ENCODE measurements at places on chromosomes 1 and 21.
A peak's percentile ranks its signal among the peaks of the same experiment; 100 is the strongest.

GRCh38 chr1:36717431-36717830, 234.7 kb upstream of the CSF3R start:
- no peak for DNase-seq

DNA sequence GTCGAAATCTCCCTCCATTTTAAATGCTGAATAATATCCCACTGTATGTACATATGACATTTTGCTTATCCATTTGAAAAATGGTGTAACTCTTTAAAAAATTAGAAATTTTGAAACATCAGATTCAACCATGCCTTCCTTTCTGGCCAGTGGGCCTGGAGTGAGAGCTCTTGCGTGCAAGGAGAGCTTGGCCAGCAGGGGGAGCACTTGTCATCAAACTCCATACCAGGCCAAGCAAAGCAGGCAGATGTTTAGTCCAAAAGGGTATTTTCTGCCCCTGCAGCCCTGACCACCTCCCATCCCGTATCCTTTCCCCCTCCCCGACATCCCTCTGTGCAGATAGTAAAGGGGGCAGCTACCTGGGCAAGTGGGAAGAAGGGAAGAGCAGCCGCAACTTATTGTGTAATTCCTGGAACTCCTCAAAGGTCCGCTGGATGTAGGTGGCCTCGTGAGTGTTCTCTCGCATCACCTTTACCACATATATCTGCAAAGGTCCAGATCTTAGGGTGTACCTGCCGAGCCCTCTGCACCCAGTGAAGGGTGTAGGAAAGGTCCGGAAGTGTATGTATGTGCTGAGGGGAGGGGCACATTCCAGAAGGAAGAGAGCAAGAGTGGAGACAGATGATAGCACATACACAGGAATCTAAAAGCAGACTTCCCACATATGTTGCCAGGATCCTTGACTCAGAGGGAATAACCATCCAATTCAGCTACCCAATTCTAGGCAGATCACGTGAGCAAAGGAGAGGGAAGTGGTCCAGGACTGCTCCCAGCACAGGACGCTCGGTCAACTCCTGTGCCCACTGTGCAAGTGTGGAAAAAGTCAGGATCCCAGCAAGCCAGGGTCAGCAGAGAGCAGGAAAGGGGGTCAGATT, 19.9 kb upstream of the PPP1R15B start:
- DNase-seq, result peak; percentile 78

GRCh38 chr1:182766881-182767645, 22.5 kb upstream of the NPL start:
- no peak for DNase-seq

DNA sequence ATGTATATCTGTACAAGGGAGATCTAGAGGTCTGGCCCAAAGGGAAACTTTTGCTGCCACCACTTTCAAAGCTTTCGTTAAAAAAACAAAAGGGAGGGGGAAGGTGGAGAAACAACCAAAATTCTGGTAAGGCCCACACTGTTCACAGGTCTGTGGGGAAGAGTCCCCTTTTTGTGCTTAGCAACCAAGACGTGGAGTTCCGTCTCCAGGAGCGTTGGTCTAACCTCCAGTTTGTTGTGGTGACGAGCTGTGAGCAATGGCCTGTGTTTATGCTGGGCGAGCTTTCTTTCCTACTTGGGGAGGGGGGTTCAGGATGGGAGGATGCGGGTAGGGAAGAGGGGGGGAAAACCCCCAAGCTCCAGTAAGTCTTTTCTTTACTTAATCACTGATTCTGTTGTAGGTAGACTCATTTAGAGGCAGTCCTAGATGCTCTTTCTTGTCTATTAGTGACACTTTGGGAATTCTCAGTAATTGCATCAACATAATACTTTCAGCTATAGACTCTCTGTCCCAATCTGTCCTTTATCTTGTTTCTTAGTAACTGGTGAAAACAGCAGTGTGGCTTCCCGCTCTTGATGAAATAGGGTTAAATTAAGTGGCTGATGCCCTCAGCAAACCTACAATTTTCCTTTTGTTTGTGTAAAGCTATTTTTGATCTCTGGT, 1.5 kb downstream of the HIPK1 start:
- peak; percentile 88 for DNase-seq

- no peak for DNase-seq
Observed at GRCh38 chr1:70487459-70487815, 76.4 kb downstream of the CTH start.

DNA sequence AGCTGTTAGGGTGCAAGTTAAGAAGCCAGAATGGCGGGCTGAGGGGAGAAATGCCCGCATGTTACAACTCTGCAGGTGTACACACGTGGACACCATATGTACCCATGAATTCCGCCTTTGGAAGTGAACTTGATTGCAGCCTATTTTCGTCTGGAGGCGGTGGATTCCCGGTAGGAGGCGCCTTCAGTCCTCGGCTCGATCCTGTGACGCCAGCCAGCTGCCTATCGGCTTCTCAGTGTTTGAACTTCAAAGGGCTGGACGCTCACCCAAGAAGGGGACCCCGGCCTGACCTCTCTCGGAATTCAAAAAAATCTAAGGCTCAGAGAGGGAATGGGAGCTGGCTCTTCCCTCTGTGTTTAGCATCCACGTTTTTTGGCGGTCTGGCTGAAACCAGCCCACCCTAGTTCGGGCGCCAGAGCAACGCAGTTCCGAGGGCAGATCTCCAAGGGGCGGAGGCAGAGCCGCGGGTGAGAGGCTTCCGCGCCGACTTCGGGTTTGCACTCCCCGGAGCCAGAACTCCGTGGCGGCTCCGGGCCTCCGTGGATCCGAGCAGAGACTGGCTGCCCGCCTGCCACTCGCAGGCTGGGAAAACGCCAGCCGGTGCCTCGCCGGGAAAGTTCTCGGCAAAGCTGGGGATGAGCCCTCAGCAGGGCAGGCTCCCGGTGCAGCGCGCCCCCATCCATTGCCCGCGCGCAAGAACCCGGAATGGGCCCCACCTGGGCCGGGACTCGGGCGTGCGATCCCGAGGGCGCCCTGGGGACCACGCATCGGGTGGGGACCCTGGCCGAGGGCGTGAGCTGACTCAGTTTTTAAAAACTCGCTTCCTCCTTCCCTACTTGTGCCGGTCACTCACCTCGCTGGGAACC, 996 bp upstream of the TMEM51 start:
- DNase-seq, result peak; percentile 92

DNA sequence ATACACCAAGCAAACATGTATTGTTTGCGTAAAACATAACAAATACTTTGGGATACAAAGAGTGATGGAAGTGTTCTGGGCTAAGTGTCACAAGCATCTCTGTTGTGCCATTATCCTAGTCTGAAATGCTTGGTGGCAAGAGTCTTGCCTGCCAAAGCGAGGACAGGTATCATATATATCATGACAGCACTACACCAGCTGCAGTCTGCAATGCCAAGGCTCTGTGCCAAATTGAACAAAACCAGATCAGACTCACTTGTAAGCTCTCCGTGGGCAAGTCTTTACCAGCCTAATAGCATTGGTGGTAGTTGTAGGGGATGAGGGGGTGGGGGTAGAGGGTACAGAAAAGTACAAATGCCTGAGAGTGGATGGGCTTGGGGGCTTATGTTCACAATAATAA, 119.2 kb downstream of the RWDD3 start:
- DNase-seq, result no peak

All from OCI-M1 (cell line).